ENCODE measurements at places on chromosomes 7 and 10. TPM values are rescaled to one million over a fixed set of nuclear protein-coding genes. Genes with fewer than 3 reads are reported as not detected.

DNA sequence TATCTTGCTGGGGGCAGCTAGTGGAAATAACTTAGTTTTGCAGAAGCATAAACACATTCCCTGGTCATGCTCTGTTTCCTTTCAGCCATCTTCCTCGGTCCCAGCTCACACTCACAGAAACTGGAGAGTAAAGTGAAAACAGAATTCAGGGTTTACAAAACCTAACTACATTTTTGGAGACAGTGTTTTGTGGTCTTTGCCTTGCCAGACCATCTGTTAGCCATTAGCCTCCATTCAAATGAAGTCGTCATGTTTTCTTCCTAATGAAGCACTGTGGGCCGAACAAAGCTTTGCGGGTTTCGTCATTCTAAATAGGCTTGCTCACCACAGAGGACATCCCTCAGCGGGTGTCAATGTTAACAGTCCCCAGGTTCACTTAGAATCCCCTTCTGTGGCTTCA lies 214.6 kb upstream of the TMEM72 start:
- peak; percentile 81 for DNase-seq

GRCh38 chr10:13904064-13904463 lies 317.3 kb downstream of the PRPF18 start:
- no peak for DNase-seq

- DNase-seq, result no peak
These were observed 24.5 kb upstream of the WAC start for GRCh38 chr10:28508304-28508925.

DNA sequence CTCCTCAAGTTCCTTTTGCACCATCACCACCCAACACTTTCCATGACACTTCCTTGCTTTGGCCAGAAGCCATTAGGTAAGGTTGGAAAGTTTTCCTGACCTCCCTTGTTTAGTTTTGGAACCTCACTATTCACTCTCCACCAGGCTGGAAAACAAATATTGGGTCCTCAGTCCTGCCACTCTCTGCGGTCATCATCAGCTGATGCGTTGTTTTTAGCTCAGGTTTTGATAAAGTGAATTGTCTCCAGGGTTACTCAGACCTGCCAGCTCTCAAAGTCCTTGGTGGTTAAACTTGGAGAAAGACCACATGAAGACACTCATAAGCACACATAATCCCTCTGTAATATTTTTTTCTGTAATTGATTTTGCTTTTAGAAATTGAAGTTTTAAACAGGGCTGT lies 55.5 kb downstream of the CCDC186 start:
- no peak for DNase-seq

DNA sequence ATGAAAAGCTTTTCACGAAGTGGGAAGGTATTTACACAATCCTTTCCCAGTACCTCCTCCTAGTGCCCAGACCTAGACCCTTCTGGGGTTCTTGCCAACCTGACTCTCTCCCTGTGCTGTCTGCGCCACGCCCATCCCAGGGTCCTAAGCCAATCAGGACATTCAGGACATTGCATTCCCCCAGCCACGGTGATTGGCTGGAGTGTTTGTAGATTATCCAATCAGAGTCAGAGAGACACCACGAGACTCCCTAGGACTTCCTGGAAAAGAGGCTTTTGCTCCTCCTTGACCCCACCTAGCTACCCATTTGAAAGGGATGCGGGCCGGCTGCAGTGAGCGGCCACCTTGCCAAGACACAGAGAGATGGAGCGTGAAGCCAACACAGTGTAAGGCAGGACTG lies 3.5 kb upstream of the GDF2 start:
- DNase-seq, result no peak

The PRLHR gene
- total RNA-seq, result not detected

DNA sequence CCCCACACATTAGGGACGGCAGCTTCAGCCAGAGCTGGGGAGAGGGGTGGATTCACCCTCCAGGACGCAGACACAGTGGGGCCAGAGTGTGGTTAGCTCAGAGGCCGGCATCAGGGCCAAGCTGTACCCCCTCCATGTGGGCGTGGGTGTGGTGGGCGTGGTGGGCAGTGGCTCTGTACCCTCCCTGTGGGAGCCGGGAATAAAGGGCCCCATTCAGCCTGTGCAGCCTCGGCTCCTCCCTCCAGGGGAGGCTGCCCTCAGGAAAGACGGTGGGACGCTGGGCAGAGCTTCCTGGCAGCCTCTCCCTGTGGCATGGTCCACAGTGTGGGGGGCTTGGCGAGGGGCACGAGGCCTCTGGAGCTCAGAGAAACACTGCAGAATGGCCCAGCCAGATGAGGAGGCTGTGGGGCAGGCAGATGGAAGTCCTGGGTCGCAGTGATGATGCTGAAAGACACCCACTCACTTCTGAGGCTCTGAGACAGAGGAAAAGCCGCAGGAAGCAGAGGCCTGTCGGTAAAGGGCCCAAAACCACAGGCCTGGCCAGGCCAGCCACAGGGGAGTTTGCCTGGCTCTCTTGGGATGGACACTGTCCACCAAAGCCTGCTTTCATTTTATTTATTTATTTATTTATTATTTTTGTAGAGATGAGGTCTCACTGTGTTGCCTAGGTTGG lies 108.0 kb downstream of the SH3PXD2A start:
- DNase-seq, result no peak

The CPED1 gene
- total RNA-seq, result 95.9 TPM

GRCh38 chr10:78866731-78867554 lies 201.8 kb upstream of the ZMIZ1 start:
- no peak for DNase-seq

The SNX13 gene
- total RNA-seq, result 51.8 TPM

DNA sequence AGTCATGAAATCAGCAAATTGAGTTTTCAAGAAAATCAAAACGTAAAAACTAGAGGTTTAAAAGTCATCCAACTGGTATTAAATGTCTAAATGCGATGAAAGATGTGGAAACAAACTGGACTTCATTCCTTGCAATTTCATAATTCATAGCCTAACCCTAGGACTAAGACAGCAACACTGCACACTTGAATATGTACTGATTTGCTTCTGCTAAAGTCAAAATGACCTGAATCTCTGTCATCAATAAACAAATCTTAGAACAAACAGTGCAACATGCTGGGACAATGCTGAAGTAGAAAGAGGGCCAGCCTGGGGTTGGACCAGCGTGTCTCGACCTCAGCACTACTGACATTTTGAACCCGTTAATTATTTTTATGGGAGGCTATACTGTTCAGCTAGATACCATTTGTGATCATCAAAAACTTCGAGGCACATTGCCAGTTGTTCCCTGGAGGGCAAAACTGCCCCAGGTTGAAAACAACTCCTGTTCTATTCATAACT lies 47.1 kb downstream of the MYOF start:
- DNase-seq, result peak; percentile 60

- DNase-seq, result no peak
These were observed 3.5 kb downstream of the GLCCI1 start for GRCh38 chr7:7972128-7972527.

The GLCCI1 gene
- total RNA-seq, result 6.9 TPM

DNA sequence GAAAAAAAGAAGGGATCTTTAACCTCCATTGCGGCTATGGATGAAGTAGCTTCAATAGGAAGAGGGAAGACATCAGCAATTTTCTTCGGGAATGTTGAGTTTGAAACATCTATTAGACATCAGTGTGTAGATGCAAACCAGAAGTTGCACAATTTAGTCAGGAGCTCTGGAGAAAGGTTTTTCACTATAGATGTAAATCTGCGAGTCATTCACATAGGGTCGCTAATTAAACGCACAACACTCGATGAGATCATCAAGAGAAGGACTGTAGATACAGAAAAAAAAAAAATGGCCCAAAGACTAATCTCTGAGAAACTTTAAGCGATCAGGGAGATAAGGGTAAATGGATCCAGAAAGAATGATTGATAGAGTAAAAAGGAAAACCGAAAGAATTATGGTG lies 61.7 kb upstream of the TES start:
- DNase-seq, result peak; percentile 13

The LRRD1 gene
- total RNA-seq, result not detected

- peak; percentile 9 for DNase-seq
These were observed 9.0 kb upstream of the TAS2R3 start for GRCh38 chr7:141754939-141755338.

GRCh38 chr10:13272164-13272571 lies 27.7 kb downstream of the PHYH start:
- peak; percentile 90 for DNase-seq

DNA sequence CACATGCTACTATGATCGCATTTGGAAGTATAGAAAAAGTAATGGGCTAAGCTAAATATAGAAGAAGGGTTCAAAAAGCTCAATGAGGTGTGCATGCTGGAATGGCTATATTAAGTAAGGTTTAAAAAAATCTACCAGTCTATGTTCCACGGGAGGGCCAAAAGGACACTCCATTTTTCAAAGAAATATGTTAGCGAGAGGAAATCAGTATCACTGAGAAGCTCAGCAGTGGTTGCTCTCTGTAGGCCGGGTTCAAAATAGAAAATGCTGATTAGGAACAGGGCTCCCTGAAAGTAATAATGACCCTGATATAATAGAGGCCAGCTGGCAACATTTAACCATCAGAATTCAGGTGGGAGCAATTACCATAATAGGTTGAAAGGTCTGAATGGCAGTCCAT lies 224.5 kb upstream of the SEMA3E start:
- DNase-seq, result no peak

- peak; percentile 86 for DNase-seq
These were observed 1.6 kb downstream of the AIFM2 start for GRCh38 chr10:70130878-70131559.
